ENCODE measurements at places on chromosomes 11 and 22. TPM values are rescaled to one million over a fixed set of nuclear protein-coding genes. Genes with fewer than 3 reads are reported as not detected.

DNA sequence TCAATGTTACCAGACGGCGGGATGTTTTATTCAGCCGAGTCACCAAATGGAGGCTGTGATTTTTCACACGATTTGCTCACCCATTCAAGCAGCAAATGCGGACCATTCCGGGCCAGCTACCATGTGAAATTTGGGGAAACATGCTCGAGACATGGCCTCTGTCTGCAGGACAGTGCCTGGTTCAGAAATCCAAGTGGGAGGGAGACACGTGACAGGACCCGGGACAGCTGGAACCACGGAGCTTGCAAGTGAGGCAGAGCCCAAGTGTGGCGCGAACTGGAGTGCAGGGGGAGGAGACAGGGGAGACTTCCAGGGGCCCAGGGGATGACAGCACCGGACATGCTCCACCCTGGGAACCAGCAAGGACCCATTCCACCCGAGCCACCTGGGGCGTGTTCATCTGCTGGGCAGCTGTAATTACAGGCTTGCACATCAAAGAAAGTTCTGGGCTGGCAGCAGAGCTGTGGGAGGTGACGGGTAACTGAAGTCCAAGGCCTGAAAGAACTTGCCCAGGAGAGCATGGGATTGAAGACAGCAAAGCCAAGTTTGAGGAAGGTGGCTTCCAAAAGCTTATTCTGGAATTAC is 16.5 kb downstream of the CERK start:
- ATAC-seq = no peak

DNA sequence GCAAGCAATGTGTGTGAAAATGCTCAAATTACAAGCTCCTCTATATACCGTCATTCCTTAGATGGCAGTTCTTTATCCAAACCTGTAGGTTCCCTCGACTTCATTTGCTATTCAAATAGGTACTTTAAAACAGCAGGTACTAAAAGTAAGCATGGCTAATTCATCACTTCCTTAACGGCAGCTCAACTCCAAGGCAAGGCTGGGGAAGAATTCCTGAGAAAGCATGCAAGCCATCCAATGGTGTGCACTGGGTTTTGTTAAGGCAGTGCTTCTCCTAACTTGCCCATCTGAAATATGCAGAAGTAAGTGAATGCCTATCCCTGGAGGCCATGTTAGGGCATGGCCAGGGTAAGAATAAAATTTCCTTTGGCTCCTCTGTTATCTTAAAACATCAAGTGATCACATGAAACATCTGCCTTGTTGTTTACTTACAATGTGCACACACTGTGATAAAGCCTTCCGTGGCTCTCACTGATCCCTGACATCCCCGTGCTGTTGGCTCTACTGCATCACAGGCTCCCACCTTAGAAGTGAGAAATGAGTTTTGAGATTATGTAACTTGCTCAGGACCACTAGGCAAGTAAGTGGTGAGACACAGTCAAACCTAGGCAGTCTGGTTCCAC is 52.1 kb downstream of the SMCO4 start:
- no peak for ATAC-seq

DNA sequence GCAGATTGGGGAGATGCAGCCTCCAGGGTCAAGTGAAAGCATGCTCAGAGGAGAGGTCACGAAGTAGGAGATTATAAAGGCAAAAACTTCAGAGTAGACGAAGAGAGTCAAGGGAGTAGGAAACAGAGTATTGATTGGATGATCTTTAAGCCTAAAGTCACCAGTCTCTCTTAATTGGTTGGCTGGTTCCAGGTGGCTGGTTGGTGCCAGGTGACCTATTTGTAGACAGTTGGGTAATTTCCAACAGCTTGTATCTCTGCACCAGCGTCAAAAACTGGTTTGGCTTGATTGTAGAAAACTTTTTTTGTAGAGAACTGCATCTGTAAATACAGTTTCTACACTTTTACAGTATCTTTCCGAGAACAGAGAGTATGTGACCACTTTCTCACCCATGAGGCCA is 75.7 kb upstream of the CCDC90B start:
- ATAC-seq = no peak

DNA sequence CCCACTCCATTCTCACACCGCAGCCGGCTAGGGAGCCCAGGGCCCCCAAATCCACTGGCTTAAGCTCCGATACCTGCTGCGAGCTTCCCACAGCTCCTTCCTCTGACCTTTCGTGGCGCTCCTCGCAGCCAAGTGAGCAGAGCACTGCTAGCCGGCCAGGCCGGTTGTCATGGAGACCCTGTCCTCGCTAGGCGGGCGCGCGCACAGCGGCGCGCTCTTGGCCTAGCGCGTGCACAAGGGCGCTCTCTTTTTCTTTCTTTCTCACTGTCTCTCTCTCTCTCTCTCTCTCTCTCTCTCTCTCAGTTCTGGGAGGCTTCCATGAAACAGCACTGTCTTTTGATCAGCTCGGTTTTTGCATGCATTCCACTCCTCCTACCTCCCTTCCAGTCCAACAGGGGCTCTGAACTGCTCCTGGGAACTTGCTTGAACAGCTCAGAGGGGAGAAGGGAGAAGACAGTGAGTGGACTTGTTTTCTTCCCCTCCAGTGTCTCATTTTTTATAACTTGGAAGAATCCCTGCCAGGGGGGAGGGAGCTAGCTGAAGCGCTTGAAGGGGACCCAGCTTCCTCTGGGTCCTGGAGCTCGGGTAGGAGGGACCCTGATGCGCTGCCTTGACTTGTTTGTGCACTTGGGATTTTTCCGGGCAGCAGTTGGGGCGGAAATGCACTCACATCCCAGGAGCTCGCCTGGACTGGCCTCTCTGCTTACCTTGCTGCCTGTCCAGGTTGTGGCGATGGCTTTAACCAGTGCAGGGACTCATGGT is 100.3 kb upstream of the AKIP1 start:
- peak; percentile 33 for ATAC-seq

- ATAC-seq = no peak
These were observed 96.2 kb downstream of the TSPAN18 start for GRCh38 chr11:44823006-44823405.

DNA sequence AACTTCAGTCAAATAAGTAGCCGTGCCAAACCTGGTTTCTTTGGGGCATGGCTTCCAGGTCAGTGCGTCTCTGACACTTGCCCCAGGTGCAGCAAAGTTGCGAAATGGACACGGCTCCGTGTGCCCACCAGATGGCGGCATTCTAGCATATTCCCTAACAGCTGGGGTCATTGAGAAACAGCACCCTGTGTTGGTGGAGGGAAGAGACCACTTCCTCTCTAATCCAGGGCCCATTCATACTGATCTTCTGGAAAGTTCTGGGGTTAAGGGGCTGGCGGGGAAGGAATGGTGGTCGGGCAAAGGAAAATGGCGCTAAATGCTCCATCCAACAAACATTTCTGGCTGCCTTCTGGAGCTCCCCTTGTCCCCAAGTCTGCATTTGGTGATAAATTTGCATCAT is 141.2 kb upstream of the TIMP3 start:
- peak; percentile 29 for ATAC-seq

GRCh38 chr22:36280379-36280778 is 27.4 kb downstream of the APOL1 start:
- ATAC-seq = no peak

- no peak for ATAC-seq
These were observed 3.9 kb upstream of the MUC5B start for GRCh38 chr11:1218788-1219445.

GRCh38 chr11:108727665-108728064 is 62.8 kb downstream of the DDX10 start:
- peak; percentile 84 for ATAC-seq

DNA sequence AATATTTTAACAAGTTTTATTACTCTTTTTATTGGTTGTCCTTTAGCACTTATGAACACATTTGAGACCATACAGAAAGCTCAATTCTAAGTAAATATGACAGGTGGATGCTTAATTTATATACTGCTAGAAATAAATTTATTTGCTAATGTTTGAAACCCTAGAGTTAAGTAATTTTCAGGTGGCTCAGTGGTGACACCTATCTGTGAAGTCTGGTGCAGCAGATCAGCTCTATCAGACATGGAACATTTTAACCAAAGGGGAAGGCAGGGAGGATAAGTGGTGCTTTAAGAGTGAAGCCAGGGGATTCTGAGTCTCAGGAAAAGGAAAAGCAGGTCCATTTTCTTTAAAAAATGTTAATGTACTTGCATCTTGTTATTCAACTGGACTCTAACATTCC is 175.8 kb downstream of the DSCAML1 start:
- ATAC-seq = no peak

DNA sequence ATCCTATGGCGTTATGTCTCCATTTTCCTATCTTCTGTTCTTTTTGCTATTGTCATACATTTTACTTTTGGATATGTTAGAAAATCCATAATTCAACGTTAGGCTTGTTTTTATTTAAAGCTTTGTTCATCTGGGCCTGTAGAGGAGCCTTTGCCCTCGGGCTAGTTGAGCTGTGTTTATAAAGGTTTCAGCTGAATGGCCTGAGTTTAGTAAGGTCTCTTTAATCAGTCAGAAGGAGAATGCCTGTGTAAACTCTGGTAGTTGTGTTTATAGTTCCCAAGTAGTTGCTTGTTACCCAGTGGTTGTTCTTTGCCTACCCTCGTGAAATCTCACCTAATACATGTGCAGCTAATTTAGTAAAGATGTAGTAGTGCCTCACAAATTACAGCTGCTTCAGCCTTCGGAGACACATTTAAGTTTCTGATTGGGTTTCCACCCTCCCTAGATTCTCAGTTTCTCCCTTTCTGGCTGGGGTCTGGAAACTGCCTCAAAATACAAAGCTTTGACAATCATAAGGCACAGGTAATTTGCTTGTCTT is 33.1 kb downstream of the MTMR3 start:
- ATAC-seq = no peak

DNA sequence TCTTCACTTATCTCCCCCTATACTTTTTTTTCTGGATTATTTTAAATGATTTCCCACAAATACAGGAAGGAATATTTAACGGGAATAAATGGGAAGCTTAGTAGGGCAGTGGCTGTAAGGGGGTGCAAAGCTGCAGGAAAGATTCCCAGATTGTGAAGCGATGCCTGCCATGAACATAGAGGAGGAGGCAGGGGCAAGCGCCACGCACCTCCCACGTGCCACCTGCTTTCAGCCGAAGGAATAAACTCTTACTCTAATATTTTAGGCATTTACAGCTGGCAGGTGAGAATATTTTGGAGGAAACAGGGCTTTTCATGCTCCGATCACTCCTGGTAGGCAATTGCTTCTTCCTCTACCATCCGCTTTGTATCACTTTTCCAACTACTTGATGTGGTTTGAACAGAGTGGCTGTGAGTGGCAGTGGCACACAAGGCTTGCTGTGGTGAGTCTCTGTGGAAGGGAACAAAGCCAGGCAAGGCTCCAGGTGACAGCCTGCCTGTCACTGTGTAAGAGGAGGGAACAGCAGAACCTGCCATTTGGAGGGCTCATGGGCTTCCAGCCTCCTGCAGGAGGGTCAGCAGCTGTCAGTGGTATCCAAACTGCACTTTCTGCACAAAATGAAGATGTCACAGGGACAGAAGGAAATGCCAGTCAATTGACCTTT is 54.5 kb upstream of the PLET1 start:
- ATAC-seq = no peak

DNA sequence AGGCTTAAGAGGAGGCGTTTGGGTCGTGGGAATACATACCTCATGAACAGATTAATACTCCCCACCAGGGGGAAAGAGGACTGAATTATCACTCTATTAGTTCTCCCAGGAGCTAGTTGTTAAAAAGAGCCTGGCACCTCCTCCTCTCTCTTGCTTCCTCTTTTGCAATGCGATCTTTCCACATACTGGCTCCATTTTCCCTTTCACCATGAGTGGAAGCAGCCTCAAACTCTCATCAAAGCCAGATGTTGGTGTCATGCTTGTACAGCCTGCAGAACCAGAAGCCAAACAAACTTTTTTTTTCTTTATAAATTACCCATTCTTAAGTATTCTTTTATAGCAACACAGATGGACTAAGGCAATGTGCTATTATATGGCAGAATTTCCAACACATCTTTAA is 258.5 kb downstream of the FAM76B start:
- ATAC-seq = no peak

- no peak for ATAC-seq
These were observed 66.6 kb upstream of the PRODH start for GRCh38 chr22:19002684-19003038.

- peak; percentile 56 for ATAC-seq
These were observed 13.6 kb downstream of the DGKZ start for GRCh38 chr11:46360878-46361277.

DNA sequence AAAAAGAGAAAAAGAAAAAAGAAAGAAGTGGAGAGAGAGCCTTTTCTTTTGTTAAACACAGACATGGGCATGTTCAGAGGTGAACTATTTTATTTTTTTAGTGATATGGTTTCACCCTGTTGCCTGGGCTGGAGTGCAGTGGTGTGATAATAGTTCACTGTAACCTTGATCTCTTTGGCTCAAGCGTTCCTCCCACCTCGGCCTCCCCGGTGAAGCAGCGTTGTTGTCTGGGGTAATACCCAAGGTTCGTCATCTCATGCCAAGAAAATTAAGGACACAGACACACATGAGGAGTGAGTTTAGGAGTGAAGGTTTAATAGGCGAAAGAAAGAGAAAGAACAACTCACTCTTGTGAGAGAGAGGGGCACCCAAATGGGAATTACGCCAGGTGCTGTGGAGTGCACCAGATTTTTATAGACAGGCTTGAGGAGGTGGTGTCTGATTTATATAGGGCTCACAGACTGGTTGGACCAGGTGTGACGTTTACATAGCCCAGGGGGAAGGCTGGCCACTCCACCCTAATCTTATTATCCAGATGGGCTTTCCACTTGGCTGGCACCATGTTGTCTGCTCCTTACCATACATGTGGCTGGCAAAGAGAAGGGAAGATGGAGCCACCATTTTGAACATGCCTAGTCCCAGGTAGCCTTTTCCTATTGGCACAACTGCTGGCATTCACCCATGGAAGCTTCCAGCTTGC is 42.3 kb downstream of the GRAMD1B start:
- no peak for ATAC-seq

GRCh38 chr22:19891317-19892256 is 36.9 kb upstream of the GNB1L start:
- peak; percentile 92 for ATAC-seq

SLC5A4 gene
- not detected for total RNA-seq

C22orf31 gene
- total RNA-seq = not detected

RCOR2 gene
- not detected for total RNA-seq

BUD13 gene
- total RNA-seq = 22.0 TPM

GAL3ST3 gene
- total RNA-seq = not detected

SAA2 gene
- total RNA-seq = not detected

C1QTNF6 gene
- 16.3 TPM for total RNA-seq

MS4A6E gene
- total RNA-seq = not detected

All from activated T-helper 17 cell treated with anti-CD3 and anti-CD28 coated beads, Interleukin-2, amount 50 U/mL, for 72 hours (primary cell).